ENCODE measurements at places on chromosomes 12 and 14.

DNA sequence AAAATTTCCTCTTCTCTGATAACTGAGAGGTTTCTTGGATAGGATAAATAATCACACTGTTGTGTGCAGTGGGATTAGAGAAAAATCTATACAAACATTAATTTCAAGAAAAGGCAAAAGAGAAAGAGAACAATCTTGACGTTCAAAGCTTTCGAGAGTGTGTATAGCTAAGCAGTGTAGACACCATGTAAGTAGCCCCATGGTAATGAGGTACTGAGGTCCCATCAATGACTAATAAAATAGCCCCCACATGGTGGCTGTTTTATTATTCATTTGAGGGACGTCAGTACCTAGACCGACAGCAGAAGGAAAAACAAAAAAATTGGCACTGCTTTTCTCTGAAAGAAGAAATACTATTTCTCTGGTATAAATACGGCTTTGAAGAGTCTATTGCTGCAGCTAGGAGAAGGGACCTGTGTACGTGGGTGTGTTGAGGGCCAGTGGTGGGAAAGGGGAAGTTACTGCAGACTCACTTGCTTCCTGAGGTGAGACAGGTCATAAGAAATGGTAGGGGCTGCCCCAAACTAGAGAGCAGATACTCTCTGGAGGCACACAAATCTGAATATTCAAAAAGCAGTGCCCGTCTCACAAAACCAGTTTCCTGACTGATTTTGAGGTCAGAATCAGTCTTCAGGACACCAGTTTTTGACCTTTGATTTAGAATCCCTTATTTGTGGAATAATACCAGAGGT is 339.8 kb downstream of the EMP1 start:
- no peak for DNase-seq

DNA sequence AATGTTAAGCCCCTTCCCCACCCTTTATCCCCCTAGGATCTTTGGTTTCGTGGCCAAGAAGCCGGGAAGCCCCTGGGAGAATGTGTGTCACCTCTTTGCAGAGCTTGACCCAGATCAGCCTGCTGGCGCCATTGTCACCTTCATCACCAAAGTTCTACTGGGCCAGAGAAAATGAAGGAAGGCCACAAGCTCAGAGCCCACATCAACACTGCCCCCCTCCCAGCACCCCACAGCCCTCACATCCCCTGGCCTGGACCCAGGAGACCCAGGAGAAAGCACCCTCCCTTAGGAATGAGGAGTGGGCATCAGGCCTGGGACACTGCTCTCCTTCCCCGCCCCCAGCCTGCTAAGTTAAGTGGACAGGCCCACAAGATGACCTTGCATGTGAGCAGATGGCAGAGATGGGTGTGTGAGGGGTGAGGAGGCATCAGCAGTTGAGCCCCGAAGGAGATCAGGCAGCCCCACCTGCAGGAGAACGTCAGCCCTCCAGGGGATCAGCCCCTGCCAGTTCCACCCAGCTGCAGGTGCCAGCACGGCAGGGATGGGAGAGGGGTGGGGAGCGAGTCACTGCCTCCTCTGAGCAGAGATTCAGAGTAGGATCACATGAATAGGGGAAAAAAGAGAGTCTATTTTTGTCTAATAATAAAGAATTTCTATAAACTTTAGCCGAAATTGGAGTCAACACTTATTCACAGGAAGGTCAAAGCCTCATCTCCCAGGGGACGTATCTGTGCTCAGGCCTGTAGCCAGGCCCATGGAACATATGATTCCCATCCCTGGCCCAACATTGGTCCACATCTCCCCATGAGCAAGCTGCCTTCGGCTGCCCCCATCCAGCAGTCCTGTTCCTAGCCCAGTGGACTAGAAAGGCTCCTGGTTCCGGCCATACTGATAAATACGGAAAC is 14.1 kb downstream of the TNS2 start:
- DNase-seq: no peak

- DNase-seq: no peak
Measured at GRCh38 chr14:64754685-64755084, 50.5 kb downstream of the PLEKHG3 start.

DNA sequence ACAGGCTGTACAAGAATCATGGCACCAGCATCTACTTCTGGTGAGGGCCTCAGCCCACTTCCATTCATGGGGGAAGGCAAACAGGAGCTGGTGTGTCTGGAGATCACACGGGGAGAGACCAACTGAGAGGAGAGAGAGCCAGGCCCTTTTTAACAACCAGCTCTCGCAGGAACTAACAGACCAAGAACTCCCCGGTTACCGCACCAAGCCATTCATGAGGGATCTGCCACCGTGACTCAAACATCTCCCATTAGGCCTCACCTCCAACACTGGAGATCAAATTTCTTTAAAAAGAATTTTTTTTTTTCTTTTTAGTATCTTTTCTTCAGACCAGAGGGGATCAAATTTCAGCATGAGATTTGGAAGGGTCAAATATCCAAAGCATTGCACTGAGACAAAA is 16.7 kb upstream of the AQP2 start:
- no peak for DNase-seq

DNA sequence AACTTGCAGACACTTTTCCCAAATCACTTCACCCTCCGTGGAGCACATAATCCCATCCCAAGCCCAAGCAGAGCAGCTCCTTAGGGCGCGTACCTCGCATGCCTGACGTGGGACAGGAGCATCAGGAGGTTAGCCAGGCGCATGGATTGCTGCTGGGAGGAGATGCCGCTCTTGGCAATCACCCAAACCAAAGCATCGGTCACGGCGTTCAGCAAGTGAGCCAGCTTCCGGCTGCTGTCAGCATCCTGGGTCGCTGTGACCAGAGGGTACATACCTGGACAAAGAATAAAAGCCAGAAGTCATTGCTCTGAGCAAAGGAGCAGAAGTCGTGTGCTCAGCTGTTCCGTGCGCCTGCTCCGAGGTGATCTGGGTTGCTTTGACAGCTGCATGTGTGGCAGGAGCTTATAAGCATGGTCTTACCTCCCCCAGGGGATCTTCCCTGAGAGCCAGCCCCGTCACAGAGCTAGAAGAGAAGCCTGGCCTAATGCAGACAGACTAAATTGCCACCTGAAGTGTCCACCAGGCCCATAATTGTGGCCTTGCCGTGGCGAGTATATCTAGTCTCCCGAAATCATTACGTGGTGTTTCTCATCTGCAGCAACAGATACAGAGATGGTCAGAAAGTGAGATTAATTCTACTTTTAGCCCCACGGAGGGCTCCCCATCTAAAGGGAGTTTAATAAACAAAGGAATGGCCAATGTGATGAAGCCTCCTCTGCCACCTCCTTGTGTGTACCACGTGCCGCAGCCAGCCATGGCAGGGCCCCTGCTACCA is 59.1 kb downstream of the ESR2 start:
- DNase-seq: no peak

GRCh38 chr12:86349196-86349595 is 93.0 kb upstream of the MGAT4C start:
- DNase-seq: no peak

All from stimulated activated CD4-positive, alpha-beta T cell treated with anti-CD3 and anti-CD28 coated beads, Interleukin-1b, Interleukin-23, amount 100 ng/mL, for 1 hour (primary cell).